ENCODE measurements at places on chromosomes 16 and 17. TPM values are rescaled to one million over a fixed set of nuclear protein-coding genes. Genes with fewer than 3 reads are reported as not detected.

GRCh38 chr17:47987240-47987835 lies 16.4 kb downstream of the CDK5RAP3 start:
- DNase-seq: no peak
- H3K36me3 ChIP-seq: peaks cover 21% of the 10 kb centered on the region
- peaks cover 5% of the 10 kb centered on the region for H3K4me1 ChIP-seq
- no peaks in the 10 kb centered on the region for H3K27me3 ChIP-seq
- H3K4me3 ChIP-seq: no peak overlapping the region

DNA sequence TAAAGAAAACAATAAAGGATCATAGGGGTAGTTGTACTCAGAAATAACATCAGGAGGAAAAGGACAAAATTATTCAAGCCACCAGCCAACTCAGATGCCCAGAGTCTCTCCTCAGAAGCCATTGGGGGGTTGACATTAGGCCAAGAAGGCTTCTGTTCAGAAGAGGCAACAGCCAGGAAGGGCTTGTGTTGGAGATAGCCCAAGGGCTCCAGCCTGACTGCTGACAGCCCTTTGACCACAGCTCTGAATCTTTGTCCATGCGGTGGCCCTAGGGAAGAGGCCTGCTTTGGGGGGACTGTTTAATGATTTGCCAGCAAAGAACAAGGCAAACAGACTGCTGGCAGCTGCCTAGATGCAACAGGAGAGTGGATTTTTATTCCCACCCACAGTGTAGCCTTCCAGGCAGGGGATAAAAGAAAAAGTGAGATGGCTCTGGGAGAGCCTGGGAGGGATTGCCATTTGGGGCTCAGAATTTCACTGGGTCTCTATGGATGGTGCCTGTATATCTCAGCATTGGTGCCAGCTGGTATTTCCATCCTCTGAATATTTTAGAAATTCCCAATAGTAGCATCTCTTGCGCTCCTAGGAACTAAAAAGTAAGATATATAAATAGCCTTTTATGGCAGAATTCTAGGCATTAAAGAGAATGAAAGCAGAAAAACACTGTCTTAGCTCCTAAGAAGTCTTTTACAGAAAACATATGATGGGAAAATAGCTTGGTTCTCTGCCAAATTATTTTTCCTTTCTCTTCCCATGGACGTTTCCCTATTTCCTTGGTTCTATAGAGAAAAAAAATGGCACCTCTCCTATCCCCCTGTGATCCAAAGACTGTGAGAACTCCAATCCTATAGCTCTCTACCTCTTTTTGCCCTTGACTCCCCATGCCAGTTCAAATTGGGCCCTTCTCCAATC lies 29.4 kb upstream of the SUPT4H1 start:
- DNase-seq: peak; percentile 65
- no peaks in the 10 kb centered on the region for H3K27me3 ChIP-seq
- peaks cover 74% of the 10 kb centered on the region for H3K4me1 ChIP-seq
- H3K4me3 ChIP-seq: no peak overlapping the region

- H3K4me3 ChIP-seq: no peak overlapping the region
- no peaks in the 10 kb centered on the region for H3K27me3 ChIP-seq
- H3K36me3 ChIP-seq: no peaks in the 10 kb centered on the region
- H3K27ac ChIP-seq: no peak overlapping the region
- DNase-seq: no peak
Observed at GRCh38 chr17:49783071-49783715, 5.3 kb upstream of the KAT7 start.

The C17orf100 gene
- 2.2 TPM for total RNA-seq

The RASD1 gene
- total RNA-seq: 0.89 TPM

The LHX1 gene
- not detected for total RNA-seq

The POLR3K gene
- 2.8 TPM for total RNA-seq

The EPOP gene
- total RNA-seq: 0.37 TPM

The ZNF750 gene
- not detected for total RNA-seq

Measured in liver (tissue), 10 donors.